Lung (tissue), 17 donors: ENCODE measurements at places on chromosomes 12 and 14. TPM values are rescaled to one million over a fixed set of nuclear protein-coding genes. Genes with fewer than 3 reads are reported as not detected.

- no peak overlapping the region for H3K4me3 ChIP-seq
- H3K4me1 ChIP-seq, result no peaks in the 10 kb centered on the region
- no peaks in the 10 kb centered on the region for H3K36me3 ChIP-seq
- no peak for DNase-seq
- H3K27ac ChIP-seq, result no peak overlapping the region
Observed at GRCh38 chr12:109796057-109796456, 37.1 kb downstream of the TRPV4 start.

GRCh38 chr12:109772622-109773321 is 59.1 kb downstream of the FAM222A start:
- no peak overlapping the region for H3K27ac ChIP-seq
- H3K36me3 ChIP-seq, result no peaks in the 10 kb centered on the region
- no peaks in the 10 kb centered on the region for H3K27me3 ChIP-seq
- peak; percentile 35 for DNase-seq
- peaks cover 6% of the 10 kb centered on the region for H3K4me1 ChIP-seq
- no peak overlapping the region for H3K4me3 ChIP-seq

DNA sequence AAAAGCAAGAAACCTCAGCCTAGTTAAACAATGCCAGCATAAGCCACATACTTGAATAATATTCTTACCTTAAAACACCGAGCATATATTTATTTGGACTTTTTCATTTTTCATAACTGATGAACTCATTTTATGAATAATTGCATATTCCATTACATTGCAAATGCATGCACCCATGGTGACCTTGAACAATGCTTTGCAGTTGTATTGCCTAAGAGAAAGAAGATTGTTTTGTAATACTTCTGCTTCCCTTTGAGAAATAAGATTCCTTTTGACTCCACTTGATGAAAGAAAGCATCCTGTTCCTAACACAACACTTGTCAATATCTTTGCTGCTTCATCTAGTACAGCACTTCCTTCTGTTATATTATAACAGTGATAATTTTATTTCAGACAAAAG is 1182.2 kb downstream of the FLRT2 start:
- H3K27me3 ChIP-seq, result no peaks in the 10 kb centered on the region
- H3K4me3 ChIP-seq, result no peak overlapping the region
- H3K36me3 ChIP-seq, result no peaks in the 10 kb centered on the region
- DNase-seq, result no peak

- no peak overlapping the region for H3K4me3 ChIP-seq
- H3K36me3 ChIP-seq, result no peaks in the 10 kb centered on the region
- no peak overlapping the region for H3K27ac ChIP-seq
- no peaks in the 10 kb centered on the region for H3K27me3 ChIP-seq
- no peak for DNase-seq
- no peaks in the 10 kb centered on the region for H3K4me1 ChIP-seq
Observed at GRCh38 chr12:32993404-32993803, 96.8 kb upstream of the PKP2 start.

DNA sequence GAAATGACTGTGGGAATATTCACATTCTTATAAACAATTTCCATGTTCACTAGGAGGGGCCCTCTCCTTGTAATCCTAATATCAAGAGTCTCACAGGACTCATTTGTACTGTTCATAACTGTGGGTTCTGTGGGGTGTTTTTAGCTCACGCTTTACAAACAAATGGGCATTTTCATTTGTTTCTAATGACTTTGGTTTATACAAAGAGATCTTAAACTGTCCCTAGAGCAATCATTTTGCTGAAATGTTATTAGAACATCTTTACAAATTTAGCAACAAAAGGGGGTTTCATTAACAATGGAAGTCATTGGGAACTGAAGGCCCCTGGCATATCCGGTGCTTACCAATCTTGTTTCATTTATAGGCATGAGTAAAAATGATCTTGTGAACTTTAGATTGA is 370.5 kb downstream of the TRHDE start:
- H3K27me3 ChIP-seq, result no peaks in the 10 kb centered on the region
- DNase-seq, result no peak
- H3K4me3 ChIP-seq, result no peak overlapping the region
- no peaks in the 10 kb centered on the region for H3K36me3 ChIP-seq
- H3K4me1 ChIP-seq, result no peaks in the 10 kb centered on the region

- H3K27me3 ChIP-seq, result no peaks in the 10 kb centered on the region
- peaks cover 2% of the 10 kb centered on the region for H3K4me1 ChIP-seq
- peaks cover 3% of the 10 kb centered on the region for H3K36me3 ChIP-seq
- no peak overlapping the region for H3K4me3 ChIP-seq
- no peak overlapping the region for H3K27ac ChIP-seq
Observed at GRCh38 chr14:31441273-31442111, 15.8 kb downstream of the DTD2 start.

GPR68 gene
- total RNA-seq, result 3.2 TPM

- no peaks in the 10 kb centered on the region for H3K36me3 ChIP-seq
- no peak overlapping the region for H3K4me3 ChIP-seq
- no peaks in the 10 kb centered on the region for H3K27me3 ChIP-seq
Observed at GRCh38 chr14:101069228-101069549, 165.7 kb upstream of the RTL1 start.

- H3K4me1 ChIP-seq, result no peaks in the 10 kb centered on the region
- H3K27ac ChIP-seq, result no peak overlapping the region
- no peaks in the 10 kb centered on the region for H3K36me3 ChIP-seq
- H3K27me3 ChIP-seq, result no peaks in the 10 kb centered on the region
- DNase-seq, result no peak
- no peak overlapping the region for H3K4me3 ChIP-seq
Observed at GRCh38 chr12:43655586-43655985, 103.0 kb downstream of the PUS7L start.

GARIN6 gene
- not detected for total RNA-seq

MOAP1 gene
- 48.6 TPM for total RNA-seq

- H3K27me3 ChIP-seq, result no peaks in the 10 kb centered on the region
- H3K4me1 ChIP-seq, result no peaks in the 10 kb centered on the region
- no peak overlapping the region for H3K27ac ChIP-seq
Observed at GRCh38 chr14:104927432-104927816, 2.7 kb downstream of the PLD4 start.

GRCh38 chr14:68109132-68109900 is 289.7 kb downstream of the RAD51B start:
- no peak overlapping the region for H3K4me3 ChIP-seq
- H3K4me1 ChIP-seq, result peaks cover 24% of the 10 kb centered on the region
- peak; percentile 33 for DNase-seq
- no peaks in the 10 kb centered on the region for H3K36me3 ChIP-seq

DNA sequence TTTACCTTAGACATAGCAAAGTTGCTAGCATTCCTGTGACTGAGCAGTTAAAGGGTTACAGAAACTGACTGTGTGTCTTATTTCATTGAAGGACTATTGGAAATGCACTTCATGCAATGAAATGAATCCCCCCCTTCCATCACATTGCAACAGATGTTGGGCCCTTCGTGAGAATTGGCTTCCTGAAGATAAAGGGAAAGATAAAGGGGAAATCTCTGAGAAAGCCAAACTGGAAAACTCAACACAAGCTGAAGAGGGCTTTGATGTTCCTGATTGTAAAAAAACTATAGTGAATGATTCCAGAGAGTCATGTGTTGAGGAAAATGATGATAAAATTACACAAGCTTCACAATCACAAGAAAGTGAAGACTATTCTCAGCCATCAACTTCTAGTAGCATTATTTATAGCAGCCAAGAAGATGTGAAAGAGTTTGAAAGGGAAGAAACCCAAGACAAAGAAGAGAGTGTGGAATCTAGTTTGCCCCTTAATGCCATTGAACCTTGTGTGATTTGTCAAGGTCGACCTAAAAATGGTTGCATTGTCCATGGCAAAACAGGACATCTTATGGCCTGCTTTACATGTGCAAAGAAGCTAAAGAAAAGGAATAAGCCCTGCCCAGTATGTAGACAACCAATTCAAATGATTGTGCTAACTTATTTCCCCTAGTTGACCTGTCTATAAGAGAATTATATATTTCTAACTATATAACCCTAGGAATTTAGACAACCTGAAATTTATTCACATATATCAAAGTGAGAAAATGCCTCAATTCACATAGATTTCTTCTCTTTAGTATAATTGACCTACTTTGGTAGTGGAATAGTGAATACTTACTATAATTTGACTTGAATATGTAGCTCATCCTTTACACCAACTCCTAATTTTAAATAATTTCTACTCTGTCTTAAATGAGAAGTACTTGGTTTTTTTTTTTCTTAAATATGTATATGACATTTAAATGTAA is 31.5 kb downstream of the MDM2 start:
- no peaks in the 10 kb centered on the region for H3K4me1 ChIP-seq
- peaks cover 19% of the 10 kb centered on the region for H3K36me3 ChIP-seq
- H3K27ac ChIP-seq, result no peak overlapping the region
- no peaks in the 10 kb centered on the region for H3K27me3 ChIP-seq

DNA sequence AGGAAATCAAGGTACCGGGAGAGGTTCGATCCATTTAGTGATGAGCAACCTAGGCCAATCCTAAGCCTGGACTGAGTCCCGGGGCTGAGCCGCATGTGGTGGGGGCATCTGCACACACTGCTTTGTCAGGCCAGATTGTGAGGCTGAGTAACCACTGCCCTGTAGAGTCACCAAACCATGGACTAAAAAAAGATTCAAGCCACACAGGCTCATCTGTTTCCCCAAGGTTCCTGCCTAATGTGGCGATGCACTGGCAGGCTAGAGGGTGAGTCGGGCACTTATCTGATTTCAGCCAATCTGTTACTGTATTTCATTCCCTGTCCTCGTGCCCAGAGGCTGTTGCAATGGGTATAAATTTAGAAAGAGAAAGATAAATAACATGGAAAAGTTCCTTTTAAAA is 140.8 kb downstream of the TTC7B start:
- no peak overlapping the region for H3K4me3 ChIP-seq
- DNase-seq, result no peak
- peaks cover 5% of the 10 kb centered on the region for H3K4me1 ChIP-seq
- peaks cover 3% of the 10 kb centered on the region for H3K36me3 ChIP-seq
- no peaks in the 10 kb centered on the region for H3K27me3 ChIP-seq
- H3K27ac ChIP-seq, result peak overlapping the region; percentile 77

DNA sequence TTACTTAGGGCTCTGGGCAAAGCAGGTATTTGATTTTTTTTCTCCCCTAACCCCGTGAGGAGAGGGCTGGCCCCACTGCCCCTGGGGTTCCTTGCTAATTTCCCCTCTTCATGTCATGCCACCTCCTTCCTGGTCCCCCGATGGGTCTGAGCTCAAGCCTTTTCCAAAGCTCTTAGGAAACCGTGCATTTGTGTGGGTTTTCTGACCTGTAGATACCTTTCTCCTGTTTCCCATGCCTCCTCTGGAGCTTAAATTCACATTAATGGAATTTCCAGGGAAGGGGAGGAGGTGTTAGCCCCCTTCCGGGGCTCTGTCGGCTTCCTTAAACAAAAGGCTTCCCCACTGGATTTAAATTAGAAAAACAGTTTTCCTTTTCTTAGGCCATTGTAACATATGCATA is 12.6 kb downstream of the SFSWAP start:
- no peak overlapping the region for H3K27ac ChIP-seq
- H3K4me3 ChIP-seq, result no peak overlapping the region
- H3K36me3 ChIP-seq, result peaks cover 47% of the 10 kb centered on the region
- no peaks in the 10 kb centered on the region for H3K27me3 ChIP-seq
- DNase-seq, result no peak

KCNH3 gene
- total RNA-seq, result 1.6 TPM

NAV3 gene
- total RNA-seq, result 12.5 TPM

- H3K27ac ChIP-seq, result no peak overlapping the region
- no peaks in the 10 kb centered on the region for H3K36me3 ChIP-seq
- no peak for DNase-seq
- peaks cover 3% of the 10 kb centered on the region for H3K27me3 ChIP-seq
- no peaks in the 10 kb centered on the region for H3K4me1 ChIP-seq
Observed at GRCh38 chr14:101716077-101716950, 45.2 kb upstream of the PPP2R5C start.
